ENCODE measurements at places on chromosomes 2 and 18.

DNA sequence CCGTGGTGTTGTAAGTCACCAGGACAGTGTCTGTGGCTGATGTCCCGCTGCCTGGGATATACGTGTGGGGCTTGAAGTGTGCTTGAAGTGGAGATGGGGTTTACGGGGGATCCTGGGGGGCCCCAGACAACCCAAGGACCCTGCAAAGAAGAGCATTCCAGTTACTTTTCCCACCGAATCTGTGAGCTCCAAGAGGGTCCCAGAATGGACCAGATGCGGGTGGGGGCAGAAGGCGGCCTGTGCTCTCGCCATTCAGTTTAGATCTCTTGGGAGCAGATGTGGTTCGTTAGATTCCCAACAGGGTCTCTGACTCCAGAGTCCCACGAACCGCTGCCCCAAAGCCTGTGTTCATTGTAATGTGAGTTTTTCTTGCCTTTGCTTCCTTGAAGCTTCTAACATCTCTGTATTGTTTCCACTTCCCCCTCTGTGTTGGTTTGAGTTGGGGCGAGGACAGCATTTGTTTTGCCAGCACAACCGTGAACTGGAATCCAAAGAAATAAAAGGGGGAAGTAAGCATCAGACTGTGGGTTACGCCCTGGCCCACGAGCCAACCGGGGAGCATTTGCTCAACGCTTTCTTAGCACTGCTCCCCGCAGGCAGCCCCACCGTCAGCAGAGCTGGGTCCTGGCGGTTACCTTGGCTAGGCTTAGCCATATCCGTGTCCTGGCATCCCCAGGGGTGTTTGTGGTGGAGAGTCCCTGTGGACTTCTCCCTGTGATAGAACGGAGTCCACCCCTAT is 92.1 kb downstream of the SH3BP4 start:
- DNase-seq: no peak

DNA sequence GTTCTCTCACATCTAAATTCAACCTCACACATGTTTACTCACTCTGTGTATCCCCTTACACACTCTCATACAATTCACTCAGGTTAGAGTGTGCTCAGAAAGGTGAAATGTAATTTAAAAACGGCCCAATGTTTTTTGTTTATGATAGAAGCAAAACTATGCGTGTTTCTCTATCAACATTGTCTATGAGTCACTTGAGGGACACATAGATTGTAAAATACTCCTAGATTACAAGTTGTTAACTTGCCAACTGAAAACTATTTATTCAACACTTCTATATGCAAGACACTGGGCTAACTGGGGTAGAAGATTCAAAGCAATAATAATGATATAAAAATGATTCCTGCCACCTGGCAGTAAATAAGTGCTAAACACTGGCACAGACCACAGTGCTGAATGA is 24.6 kb downstream of the CCDC195 start:
- no peak for DNase-seq

DNA sequence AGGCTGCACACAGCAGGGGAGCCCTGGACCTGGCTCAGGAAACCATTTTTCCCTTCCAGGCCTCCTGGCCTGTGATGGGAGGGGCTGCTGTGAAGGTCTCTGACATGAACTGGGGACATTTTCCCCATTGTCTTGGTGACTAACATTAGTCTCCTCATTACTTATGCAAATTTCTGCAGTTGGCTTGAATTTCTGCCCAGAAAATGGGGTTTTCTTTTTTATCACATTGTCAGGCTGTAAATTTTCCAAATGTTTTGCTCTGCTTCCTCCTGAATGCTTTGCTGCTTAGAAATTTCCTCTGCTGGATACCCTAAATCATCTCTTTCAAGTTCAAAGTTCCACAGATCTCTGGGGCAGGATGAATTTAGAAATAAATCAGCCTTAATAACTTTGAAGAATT is 78.2 kb downstream of the EHBP1 start:
- no peak for DNase-seq

- DNase-seq: no peak
Observed at GRCh38 chr2:197620133-197620532, 55.3 kb downstream of the RFTN2 start.

DNA sequence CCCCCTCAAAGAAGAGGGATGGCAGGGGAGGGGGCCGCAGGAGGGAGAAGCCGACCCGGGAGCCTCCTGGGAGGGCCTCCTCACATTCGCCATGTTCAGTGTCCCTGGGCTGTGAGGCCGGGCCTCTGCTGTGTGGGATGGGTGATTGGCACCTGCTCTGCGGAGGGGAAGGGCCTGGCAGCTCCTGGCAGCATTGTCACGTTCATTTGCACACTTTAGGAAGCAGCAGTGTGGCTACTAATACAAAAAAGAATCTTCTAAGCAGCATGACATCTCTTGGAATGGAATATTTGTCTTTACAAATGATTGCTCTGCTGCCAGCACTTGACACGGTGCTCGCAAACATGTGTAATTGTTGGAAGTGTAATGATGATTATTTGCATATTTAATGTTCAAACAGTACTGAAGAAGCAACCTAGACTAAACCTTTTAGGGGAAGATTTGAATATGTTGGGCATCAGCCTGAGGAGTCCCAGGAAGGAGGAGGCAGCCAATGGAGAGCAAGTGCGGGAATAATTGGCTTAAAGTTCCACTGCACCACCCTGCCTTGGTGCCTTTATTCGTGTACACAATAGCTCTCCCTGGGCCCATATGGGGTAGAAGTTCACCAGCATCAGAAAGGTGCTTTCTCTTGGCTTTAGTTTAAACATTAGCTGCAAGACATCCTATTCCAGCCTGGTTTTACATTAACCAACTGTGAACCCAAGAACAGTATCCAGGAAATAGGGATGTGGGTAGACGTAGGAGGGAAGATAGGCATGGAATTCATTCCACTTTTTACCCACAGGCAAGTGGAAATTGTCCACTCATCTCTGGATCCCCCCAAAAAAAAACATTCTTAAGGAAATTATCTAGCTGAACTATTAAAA is 404.9 kb downstream of the TMEM182 start:
- no peak for DNase-seq

DNA sequence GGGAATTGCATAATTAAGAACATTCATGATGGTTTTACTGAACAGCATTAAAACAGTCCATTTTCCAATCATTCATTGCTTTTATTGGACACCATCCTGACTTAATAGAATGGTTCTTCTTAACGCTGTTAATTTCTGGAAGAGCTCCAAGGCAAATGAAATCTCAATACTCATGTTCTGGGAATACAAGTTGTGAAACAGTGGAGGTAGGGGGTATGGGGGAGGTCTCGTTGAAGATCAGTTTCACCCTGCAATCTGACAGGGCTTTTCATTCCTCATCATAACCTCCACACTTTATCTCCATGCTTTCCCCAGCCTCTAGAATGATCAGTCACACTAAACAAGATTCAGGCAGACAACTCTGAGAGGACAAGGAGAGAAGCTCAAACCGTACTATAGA is 113.6 kb downstream of the ETAA1 start:
- DNase-seq: no peak

- DNase-seq: no peak
Observed at GRCh38 chr18:8769509-8770095, 64.2 kb downstream of the MTCL1 start.

DNA sequence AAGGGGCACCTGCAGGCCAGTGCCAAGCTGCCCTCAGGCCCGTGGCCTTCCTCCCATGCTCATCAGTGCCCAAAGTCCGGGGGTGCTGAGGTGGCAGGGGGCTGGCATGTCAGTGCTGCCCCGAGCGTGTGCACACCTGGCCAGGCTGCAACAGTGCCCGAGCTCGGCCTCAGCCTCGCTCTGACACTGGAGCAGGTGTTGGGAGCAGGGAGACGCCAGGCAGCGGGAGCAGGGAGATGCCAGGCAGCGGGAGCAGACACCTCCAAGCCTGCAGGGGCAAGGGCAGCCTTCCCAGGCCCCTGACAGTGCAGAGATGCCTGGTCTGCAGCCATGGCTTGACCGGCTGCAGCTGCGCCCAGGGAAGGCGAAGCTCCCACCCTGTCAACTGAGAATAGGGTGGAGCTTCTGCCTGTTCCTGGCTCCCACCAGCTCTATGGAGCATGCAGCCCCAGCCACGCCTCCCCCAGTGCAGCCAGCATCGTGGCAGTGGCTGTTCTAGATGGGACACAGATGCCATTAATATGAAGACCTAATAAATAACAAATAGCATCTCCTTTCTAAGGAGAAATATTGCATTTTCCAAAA is 82.4 kb downstream of the DTNB start:
- DNase-seq: no peak

GRCh38 chr2:218727502-218728165 is 17.0 kb downstream of the TTLL4 start:
- DNase-seq: peak; percentile 31

- DNase-seq: peak; percentile 44
Observed at GRCh38 chr2:191557841-191558240, 120.1 kb upstream of the NABP1 start.

GRCh38 chr2:219439506-219439905 is 4.9 kb downstream of the SPEG start:
- DNase-seq: no peak

DNA sequence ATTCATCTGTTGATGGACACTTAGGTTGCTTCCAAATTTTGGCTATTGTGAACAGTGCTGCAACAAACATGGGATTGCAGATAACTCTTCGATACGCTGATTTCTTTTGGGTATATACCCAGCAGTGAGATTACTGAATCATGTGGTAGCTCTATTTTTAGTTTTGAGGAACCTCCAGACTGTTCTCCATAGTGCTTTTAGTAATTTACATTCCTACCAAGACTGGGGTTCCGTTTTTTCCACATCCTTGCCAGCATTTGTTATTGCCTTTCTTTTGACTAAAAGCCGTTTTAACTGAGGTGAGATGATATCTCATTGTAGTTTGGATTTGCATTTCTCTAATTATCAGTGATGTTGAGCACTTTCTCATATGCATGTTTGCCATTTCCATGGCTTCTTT is 200.3 kb downstream of the MBD5 start:
- DNase-seq: no peak

DNA sequence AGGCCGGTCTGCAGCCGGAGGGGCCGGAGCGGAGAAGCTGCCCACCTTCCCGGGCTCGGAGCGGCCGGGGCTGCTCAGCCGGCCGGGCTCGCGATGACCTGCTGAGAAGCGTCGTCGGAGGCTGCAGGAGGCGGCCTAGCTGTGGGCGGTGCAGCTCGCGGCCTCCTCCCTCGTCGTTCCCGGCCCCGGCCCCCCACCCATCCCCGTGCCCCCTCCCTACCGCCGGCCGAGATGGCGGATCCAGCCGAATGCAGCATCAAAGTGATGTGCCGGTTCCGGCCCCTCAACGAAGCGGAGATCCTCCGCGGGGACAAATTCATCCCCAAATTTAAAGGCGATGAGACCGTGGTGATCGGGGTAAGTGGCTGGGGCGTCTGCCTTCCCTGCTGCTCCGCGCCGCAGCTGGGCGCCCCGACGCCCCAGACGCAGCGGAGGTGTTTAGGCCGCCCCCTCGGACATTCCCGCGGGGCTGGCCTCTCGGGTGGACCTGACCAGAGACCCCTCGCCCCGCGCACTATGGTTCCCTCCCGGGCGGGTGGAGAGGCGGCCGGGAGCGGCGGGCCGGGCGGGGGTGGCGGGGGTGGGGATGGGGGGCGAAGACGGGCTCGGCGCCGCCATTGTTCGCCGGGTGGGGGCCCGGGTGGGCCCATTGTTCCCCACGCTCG is 492 bp downstream of the KIF5C start:
- DNase-seq: no peak

DNA sequence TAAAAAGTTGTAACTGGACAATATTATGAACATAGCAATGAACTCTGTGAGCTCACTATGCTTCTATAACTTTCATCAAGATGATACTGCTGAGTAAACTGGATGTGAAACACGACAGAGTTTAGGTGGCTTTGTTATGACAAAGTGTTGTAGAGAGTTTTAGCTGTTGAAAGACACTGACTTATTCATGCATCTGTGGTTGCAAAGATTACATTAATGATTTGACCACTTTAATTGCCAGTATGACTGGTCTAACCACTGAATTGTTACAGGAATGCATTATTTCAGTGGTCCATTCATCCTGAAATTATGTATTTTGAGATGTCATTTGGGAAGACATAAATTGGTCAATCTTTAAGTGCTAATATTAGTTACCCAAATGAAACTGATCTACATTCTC is 117.9 kb downstream of the SPHKAP start:
- DNase-seq: no peak

GRCh38 chr18:63817441-63818051 is 42.3 kb downstream of the SERPINB7 start:
- DNase-seq: no peak

- no peak for DNase-seq
Observed at GRCh38 chr2:134399096-134399495, 145.2 kb downstream of the MGAT5 start.

DNA sequence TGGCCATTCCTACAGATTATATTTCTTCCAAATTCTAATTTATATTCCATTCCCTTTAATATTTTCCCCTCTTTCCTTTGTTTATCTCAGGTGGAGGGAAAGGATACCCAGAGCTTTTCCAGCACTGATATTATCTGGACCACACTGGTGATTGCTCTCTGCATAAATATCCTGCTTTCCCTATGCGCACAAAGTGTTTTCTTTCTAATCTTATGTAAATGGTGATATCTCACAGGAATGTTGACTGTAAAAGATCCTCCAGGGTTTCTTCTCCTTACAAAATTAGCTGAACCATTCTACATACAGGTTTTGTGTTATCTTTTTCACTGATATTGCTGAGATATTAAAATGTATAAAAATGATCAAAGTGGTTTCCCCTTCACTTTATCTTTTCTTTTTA is 59.1 kb upstream of the GALNT13 start:
- DNase-seq: no peak

DNA sequence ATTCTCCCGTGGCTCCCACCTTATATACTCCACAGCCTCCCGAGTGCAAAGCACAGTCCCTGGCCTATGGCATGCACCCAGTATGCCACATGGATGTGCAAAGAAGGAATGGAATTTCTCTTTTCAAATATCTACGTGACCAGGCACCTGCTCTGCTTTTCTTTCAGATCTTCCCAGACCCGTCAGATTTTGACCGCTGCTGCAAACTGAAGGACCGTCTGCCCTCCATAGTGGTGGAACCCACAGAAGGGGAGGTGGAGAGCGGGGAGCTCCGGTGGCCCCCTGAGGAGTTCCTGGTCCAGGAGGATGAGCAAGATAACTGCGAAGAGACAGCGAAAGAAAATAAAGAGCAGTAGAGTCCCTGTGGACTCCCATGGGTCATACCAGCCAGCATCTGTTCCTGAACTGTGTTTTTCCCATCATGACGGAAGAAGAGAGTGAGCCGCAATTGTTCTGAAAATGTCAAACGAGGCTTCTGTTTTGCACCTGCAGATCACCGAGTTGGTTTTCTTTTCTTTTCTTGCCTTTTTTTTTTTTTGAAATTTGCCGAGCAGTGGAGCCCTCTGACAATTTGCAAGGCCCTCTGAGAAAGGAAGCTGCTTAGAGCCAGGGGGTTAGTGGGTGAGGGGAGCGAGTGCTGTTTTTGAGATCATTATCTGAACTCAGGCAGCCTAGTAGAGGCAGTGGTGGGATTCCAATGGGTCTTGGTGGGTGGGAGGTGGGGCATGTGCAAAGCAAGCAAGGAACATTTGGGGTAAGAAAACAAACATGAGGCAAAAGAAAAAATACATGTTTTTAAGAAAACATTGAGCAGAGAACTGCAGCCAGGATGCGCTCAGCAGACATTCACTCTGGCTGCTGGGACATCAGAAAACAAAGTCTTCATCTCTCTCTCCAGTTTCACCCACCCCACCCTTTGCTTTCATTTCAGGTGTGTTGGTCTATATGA is 26.2 kb downstream of the LBH start:
- no peak for DNase-seq

Measured in erythroblast (primary cell).